ENCODE measurements at places on chromosomes 1 and 21. TPM values are rescaled to one million over a fixed set of nuclear protein-coding genes. Genes with fewer than 3 reads are reported as not detected.

DNA sequence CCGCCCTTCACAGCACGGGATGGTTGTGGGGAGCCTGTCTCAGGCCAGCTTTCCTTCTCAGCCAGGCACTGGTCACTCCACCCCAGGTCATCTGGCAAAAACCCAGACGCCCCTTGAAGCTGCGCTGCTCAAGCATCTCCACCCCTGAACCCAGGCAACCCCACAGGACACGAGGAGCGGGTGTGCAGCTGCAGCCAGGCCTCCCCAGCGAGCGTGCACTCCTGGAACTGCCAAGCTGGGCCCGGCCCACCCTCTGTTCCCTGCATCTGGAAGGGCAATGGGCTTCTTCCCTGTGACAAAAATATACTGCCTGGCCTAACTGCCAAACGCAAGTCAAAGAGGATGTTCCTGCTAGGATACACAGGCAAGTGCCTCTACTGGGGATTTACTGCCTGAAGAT lies 39.7 kb downstream of the SLC66A1 start:
- H3K4me1 ChIP-seq: peaks cover 8% of the 10 kb centered on the region
- no peak overlapping the region for H3K4me3 ChIP-seq
- DNase-seq: no peak
- H3K36me3 ChIP-seq: no peaks in the 10 kb centered on the region
- H3K27me3 ChIP-seq: no peaks in the 10 kb centered on the region

PLPPR4 gene
- 1.3 TPM for total RNA-seq

DNA sequence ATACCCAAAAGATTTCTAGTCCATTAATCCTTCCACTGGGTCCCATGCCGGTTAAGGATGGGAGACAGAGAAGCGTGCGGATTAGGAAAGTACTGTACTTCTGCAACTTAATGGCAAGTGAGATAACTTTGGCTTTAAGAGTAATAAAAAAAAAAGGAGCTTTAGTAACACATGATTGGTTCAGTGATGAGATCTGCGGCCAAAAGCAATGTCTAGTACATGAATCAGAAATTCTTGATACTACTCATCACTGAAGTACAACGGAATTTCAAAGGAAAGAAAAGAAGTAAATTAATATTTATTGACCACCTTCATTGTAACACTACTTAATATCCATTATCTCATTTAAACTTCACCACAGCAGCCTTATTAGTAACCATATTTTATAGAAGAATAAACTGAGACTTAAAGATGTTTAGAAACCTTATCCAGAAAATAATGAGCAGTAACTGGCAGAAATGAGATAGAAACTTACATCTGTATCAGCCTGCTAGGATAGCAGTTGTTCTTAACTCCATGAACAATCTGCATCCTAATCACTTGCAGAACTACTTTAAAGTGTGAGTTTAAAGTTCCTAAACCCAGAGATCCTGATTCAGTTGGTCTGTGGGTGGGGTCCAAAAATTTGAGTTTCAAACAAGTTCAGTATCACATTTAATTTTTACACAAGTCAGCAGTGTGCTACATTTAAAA lies 14.1 kb upstream of the NUF2 start:
- H3K4me3 ChIP-seq: no peak overlapping the region
- H3K27ac ChIP-seq: no peak overlapping the region
- DNase-seq: no peak
- H3K4me1 ChIP-seq: no peaks in the 10 kb centered on the region

DEGS1 gene
- total RNA-seq: 74.9 TPM

Measured in breast epithelium (tissue), 4 donors.